ENCODE measurements at places on chromosomes 16 and 17. TPM values are rescaled to one million over a fixed set of nuclear protein-coding genes. Genes with fewer than 3 reads are reported as not detected.

The CDH16 gene
- total RNA-seq: 0.14 TPM

The ITFG1 gene
- 33.4 TPM for total RNA-seq

The ITGB3 gene
- total RNA-seq: 65.9 TPM

GRCh38 chr16:88977018-88977811, at the start of gene CBFA2T3:
Gene CBFA2T3 (minus strand): TSS chr16:88977207. CDS start chr16:88976807, 400 bp downstream.
- no peak for DNase-seq

DNA sequence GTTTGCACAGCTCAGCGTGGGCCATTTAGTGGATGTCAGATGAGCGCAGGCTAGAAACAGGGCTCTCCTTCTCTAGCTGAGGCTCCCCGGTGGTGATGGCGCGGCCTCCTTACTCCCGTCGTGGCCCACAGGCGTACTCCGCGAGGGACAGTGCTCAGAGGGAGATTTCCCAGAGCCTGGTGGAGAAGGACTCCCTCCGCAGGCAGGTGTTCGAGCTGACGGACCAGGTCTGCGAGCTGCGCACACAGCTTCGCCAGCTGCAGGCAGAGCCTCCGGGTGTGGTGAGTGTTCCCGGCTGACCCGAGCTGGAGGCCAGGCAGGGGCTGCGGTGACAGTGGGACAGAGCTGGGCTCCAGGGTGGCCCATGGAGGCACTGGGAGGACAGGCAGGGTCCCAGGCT, 21.4 kb downstream of the CARD14 start:
- DNase-seq: no peak

DNA sequence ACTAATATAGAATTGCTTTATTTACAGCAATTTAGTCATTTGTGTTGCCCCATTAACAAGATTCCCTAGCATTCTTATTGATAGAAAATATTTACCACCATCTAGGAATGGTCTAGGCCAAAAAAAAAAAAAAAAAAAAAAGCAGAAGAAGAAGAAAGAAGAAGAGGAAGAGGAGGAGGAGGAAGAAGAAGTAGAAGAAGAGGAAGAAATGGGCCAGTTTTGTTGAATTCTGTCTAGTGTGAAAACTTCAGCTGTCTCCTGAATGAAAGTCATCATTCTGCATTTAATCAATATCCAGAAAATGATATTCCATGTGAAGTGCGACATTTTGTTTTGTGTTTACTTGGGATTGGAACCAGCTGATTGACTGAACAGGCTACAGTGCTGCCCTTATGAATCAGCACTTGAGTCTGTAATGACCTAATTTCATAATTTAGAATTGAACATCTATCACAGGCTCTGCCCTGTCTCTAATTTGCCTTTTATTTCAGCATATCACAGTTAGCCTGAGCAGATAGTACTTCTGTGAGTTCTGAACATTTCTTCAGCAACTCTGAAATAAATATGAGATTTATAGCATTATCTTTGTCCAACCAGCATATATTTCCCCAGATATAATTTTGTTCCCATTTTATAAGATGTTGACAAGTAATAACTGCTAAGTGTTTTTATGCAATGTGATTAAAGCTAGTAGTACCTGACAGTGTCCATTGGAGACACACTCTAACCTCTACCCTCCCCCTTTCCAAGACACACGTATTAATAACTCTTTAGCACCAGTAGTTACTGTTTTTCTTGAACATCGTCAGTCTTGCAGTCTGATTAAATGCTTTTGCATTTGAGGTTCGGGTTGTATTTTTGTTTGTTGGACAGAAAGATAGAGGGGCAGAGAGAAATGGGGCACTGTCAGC, 5.9 kb downstream of the ANKFN1 start:
- no peak for DNase-seq

DNA sequence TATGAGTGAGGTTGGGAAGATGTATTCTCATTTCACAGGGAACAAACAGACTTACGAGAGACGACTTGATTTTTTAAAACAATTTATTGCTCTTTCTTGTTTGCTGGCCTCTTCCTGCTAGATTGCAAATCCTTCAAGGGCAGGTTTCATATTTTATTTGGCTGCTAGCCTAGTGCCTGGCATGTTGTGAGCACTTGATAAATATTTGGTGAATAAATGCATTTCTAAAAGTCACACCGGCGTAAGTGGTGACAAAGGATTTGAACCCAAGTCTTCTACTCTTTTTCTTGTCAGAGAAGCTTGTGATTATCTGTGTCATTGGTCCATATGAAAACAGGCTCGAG, 1.4 kb downstream of the WWP2 start:
- DNase-seq: no peak

DNA sequence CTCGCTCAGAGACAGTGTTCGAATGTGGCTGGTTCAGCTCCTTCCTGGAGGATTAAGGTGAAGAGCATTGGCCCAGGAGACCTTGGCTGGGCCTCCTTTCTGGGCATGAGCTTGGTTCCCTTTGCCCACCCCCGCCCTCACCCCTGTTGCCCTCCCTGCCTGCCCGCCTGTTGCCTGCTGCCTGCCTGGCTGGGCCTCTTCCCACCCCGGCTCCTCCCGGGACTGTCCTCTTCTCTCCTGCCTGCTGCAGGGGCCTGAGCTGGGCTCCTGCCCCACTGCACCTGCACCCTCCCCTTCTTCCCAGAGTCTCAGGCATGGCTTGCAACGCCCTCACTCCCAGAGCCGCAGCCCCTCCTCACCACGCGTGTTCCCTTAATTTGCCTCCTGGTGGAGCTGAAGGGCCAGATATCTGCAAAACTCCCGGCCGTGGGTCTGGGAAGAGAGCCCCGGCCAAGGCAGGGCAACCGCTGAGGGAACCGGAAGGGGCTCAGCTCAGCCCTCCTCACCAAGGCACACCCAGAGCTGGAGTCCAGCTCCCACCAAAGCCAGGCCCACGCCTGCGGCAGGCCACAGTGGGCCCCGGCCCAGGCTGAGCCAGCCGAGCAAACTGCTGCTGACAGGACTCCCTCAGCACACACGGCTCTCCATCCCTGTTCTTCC, 31.2 kb downstream of the MNT start:
- DNase-seq: no peak

DNA sequence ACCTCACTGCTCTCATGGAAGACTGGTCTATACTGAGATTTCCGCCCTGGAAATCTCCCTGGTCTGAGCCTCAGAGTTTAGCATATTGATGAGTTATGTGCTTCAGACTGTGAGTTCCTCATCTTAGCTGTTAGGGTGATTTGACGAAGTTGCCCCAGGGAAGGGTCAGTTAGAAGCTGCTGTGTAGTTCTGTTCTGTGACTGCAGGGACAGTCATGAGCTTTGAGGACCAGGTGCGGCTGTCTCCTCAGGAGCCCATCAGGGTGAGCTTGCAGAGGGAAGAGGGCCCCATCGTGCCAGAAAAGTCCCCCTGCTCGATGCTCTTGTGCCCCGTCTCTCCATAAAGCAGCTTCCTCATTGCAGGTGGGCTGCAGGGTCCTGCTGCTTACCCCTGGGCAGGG, 28.3 kb upstream of the IL17C start:
- no peak for DNase-seq

GRCh38 chr16:15990902-15991301, 41.5 kb downstream of the ABCC1 start:
- DNase-seq: no peak

- DNase-seq: peak; percentile 95
Observed at GRCh38 chr17:60506312-60506711, 19.7 kb downstream of the APPBP2 start.

- DNase-seq: no peak
Observed at GRCh38 chr17:17076066-17076465, 33.8 kb downstream of the MPRIP start.

- no peak for DNase-seq
Observed at GRCh38 chr16:79312502-79312901, 288.0 kb downstream of the MAF start.

All from epithelial cell of proximal tubule (primary cell).